GM12878 (cell line): ENCODE measurements at places on chromosomes 7 and 10.

DNA sequence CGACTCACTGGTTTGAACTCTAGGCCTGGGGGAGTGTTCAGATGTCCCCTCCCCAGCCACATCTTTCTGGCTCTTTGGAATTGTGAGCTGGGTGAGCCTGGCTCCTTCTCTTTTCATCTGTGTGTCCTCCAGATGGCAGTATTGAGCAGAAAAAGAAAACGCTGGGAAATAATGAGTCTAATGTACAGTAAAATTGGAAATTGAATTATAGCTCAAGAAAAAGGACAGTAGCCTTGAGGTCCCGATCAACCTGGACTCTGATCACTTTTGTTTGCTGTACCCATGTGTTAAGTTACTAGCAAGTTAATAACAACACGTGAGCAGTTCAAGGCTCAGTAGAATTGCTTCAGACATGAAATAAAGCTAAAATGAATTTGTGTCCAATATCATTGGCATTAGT, 77.9 kb downstream of the SNX10 start:
- DNase-seq, result no peak

DNA sequence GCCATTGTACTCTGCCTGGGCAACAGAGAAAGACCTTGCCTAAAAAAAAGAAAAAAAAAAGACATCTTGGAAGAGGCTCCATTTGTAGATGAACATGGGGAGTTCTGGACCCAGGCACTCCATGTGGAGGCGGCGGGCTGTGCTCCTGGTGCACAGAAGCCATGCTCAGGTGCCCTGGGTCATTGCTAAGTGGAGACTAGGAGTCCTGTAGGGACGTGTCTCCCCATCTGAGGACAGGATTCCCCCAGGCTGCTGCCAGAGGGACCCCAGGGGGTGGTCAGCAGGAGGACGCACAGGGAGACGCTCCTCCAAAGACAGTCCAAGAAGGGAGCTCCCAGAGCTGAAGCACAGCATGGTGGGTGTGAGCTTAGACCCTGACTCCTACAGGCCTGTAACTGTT, 34.3 kb downstream of the SBDS start:
- no peak for DNase-seq

- DNase-seq, result no peak
These were observed 283.4 kb downstream of the CCDC3 start for GRCh38 chr10:12717981-12718707.

DNA sequence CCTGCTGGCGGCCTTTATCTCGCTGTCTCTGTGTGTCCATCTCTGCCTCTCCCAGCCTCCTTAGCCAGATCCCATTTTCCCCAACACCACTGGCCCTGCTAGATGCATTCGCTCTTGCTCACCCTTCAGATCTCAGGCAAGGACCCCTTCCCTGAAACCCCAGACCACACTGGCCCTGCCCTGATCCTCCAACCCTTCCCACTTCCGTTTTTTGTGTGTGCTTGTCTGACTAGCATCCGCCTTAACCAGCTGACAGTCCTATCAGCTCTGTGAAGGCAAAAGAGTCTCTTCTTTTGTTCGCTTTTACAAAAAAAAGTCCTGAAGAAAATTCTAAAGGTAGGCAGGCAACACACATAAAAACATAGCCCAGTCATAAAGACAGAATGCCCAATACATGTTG, 28.7 kb downstream of the CHST15 start:
- DNase-seq, result no peak

- no peak for DNase-seq
These were observed 22.3 kb upstream of the FAM133B start for GRCh38 chr7:92612501-92612900.

GRCh38 chr7:74684921-74685320, 27.4 kb downstream of the GTF2I start:
- no peak for DNase-seq

- no peak for DNase-seq
These were observed 396.7 kb downstream of the TNS3 start for GRCh38 chr7:47185170-47185569.

- no peak for DNase-seq
These were observed 40.3 kb upstream of the DLD start for GRCh38 chr7:107850643-107851042.

DNA sequence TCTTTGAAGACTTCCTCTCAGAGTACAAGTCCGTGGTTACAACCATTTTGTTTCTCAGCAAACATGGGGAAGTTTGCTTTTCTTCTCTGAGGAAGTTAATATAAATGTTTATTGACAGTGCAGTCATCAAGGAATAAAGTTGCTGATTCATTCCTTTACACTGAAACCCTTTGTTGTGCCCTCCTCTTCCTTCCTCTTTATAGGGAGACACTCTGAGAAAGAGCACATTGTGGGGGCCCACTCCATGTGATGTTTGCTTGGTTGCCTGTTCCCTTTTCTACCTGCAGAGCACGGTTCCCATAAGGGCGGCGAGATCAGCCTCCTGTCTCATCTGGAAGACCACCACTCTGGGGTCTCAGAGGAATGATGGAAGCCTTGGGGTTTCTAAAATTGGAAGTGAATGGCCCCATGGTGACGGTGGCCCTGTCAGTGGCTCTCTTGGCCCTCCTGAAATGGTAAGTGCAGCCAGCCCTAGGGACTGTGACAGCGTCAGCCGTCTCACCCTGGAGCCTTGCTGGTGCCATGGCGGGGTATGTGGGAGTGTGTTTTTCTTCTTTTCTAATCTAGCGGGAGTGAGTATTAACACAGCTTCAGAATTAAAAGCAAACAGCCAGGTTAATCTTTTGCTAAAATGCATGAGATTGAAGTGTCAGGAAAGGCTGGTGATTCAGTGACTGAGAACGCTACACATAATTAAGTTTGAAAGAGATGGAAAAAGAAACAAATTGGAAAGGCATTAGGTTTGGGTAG, at the start of gene TBXAS1:
Gene TBXAS1, plus strand, starts transcription at position 240 of the 750 bp plus-strand sequence. Its CDS starts 127 bp downstream, at position 367.
- DNase-seq, result no peak

GRCh38 chr10:91690996-91691676, 58.3 kb upstream of the PPP1R3C start:
- no peak for DNase-seq

DNA sequence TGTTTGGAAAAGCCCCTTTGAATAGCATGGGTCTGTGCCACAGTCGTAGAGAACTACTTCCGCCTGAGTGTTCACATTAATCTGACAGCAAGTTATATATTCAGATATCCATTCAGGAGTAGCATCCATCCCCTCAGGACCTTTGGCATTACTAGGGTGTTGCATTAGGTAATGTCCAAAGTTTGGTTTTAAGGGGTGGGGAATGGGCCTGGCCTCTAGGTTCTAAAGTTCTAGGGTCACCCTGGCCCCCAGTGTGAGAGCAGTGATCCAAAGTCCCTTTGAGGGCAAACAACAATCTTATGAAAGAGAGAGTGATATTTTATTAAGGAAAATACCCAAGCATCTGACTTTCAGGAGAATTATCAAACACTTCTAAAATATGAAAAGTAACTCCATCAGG, 12.3 kb downstream of the MCM10 start:
- no peak for DNase-seq

- DNase-seq, result no peak
These were observed 52.9 kb downstream of the MTPN start for GRCh38 chr7:135924302-135924701.

DNA sequence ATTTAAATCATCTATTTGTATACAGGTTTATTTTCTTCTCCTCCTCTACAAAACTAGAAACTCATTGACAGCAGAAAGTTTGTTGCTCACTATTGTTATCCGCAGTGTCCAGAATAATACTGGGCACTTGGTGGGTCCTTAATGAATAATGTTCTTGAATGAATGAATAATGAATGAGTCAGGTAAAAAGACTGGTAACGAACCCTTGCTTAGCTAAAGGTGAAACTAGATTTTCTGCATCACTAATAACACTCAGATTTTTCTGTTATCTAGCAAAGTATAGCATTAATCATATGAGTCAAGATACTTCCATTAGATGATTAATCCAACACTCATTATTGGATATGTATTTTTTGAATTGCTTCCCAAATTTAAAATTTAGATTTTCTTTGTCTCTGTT, 953.2 kb downstream of the SORCS3 start:
- no peak for DNase-seq

DNA sequence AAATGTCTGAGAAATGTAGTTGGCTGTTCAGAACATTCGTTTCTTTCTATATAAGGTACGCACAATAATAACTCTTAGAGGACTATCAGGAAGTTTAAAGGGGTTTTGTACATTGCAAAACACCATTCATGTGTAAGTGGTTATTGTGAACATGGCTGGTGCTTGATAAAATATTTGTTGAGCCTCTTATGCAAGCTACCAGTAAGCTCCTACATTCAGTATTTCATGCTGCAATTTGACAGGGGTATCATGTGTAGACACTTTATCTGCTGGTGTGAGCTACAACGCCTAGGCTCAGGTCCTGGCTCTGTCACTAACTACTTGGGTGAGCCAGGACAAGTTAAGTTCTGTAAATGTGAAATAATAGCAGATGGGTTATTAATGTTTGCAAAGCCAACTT, 75.5 kb downstream of the MAP3K8 start:
- DNase-seq, result no peak

GRCh38 chr7:22617166-22617565, 109.8 kb upstream of the IL6 start:
- no peak for DNase-seq

- DNase-seq, result no peak
These were observed 362.7 kb downstream of the GLRX3 start for GRCh38 chr10:130498934-130499333.

DNA sequence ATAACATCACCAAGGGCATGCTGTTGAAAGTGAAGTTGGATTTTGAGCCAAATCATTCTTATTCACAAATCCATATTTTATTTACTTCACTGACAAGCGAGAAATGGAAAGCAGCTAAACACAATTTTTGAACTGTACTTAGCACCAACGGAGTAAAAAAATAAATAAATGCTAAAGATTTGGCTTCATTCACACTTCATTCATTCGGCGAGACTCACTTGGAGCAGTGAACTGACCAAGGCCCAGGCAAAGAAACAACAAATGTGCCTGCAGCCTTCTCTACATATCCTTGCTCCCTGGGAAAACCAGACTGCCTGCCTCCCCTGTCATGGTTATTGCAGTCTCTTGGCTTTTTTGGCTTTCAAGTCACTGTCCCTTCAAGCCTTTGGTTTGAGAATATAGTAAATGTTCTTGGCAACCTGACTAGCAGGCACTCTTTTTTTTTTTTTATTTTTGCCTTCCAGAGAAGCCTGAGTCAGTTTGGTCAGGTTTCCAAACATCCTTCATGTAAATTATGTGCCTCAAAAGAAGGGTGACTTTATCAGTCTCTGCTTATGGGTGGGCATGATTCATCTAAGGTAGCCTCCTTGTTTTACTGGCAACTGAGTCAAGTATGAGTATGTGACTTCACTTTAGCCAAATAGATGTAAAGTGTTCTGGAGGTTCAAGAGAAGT, 177.6 kb upstream of the MEOX2 start:
- no peak for DNase-seq

GRCh38 chr7:69843653-69844052, 245.4 kb downstream of the AUTS2 start:
- DNase-seq, result peak; percentile 74
